Neural crest cell (in vitro differentiated cells): ENCODE measurements at places on chromosomes 2 and 18.

- DNase-seq, result no peak
Measured at GRCh38 chr2:100707016-100707947, 112.7 kb upstream of the NPAS2 start.

DNA sequence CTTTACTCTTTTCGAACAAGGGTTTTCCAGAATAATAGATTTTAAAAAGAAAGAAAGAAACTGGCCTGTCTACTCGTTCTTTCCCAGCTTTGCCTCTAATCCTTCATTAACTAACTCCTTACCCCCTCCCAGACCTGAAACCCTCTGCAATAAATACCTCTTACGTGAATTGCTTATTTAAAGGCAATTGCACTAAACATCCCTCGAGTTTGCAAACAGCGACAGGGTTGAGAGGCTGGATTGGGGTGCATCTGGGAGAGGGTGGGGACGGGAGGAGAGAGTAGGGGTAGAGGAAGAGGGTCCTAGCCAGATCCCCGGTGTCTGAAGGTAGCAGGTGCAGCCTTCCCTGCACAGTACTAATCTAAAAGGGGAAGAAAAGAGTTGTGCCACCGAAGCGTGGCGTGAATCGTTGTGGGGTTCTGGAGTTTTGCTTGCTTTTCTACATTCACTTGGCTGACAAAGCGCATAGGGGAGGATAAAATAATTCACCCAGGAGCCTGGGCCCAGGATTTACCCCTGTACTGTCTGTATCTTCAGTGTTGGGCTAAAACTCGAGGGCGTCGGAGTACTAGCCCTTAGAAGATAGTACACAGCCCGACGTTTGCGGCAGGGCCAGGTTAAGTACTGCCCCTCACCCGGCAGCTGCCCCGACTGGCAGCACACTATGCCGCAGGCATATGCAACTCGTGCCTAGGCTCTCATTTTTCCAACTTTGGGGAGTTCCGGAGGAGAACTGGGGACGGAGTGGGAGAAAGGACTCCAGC, 1.9 kb upstream of the NEUROD1 start:
- DNase-seq, result no peak

- DNase-seq, result no peak
Measured at GRCh38 chr2:205058409-205058808, 513.1 kb downstream of the PARD3B start.

GRCh38 chr2:237600205-237600846, 9.8 kb upstream of the RAB17 start:
- DNase-seq, result no peak

DNA sequence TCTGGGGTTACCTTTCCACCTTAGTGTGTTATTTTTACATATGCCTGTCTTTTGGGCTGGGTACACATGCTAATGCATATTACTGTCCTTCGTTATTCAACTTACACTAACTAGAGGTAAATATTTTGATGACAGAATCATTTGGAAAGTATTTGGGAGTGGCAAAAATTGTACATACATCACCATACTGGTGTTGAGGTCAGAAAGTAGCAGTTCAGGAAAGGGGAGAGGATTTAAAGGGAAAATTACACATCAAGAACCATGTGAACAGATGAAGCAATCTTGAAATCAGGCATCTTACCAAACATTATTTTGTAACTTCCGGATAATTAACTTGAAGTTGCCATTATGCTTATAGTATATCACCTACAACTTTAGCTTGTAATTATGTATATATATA, 379.7 kb downstream of the RND3 start:
- DNase-seq, result no peak

- no peak for DNase-seq
Measured at GRCh38 chr2:134234535-134234934, 19.3 kb upstream of the MGAT5 start.

DNA sequence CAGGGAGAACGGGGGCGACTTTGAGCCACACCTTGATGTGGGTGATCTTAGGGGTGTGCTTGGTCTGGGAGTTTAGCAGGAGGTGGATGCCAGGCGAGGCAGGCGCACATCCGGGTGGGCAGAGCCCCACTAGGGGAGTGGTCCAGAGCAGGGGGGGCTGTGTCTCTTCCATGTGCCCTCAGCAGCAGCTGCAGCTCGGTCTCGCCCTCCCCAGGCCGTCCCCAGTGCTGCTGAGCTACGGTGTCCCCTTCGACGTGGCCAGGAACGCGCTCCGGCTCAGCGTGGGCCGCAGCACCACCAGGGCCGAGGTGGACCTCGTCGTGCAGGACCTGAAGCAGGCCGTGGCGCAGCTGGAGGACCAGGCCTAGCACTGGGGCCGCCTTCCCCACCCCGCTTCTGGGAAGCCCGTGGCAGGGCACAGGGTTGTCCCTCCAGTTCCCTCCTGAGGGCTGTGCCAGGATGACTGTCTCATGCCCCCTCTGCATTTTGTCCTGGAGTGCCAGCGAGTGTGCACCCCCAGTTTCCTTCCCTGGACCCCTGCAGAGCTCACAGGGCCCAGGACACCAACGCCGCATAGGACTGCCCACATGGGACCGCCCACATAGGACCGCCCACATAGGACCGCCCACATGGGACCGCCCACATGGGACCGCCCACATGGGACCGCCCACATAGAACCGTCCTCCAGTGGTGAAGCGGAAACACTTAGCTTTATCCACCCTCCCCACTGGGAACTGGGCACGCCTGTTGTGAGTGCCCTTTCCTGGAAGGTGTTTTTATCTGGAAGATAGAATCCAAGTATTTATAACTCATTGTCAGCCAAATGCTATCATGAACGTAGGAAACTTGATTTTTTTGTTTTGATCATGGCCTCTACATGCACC, 1.9 kb upstream of the ESPNL start:
- no peak for DNase-seq
